ENCODE measurements at places on chromosomes 11 and 22.

DNA sequence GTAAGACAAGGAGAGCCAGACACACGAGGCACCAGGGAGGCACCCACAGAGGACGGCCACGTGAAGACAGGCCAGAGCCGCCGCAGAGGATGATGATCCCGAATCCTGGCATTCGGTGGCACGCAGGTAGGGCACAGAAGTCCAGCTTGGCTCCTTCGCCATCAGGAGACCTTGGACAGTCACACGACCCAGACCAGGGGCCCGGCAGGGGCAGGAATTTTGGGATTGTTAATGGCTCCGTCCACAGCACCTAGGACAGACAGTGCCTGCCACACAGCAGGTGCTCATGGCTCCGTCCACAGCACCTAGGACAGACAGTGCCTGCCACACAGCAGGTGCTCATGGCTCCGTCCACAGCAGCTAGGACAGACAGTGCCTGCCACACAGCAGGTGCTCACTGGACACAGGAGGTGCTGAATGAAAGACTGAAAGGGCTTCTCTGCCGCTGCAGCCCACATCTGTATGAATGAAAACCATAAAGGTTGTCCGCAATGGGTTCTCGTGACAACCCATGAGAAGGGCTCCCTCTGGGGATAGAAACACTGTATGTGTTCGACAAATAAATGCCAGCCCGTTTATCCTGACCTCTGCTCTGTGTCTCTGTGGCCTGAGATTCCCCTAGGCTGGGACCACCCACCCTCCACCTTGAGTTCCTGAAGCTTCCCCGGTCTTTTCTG lies 341.6 kb downstream of the CTTN start:
- no peak for DNase-seq

- no peak for DNase-seq
Observed at GRCh38 chr11:43922295-43922648, 20.2 kb upstream of the C11orf96 start.

GRCh38 chr11:21007297-21007696 lies 337.9 kb downstream of the NELL1 start:
- no peak for DNase-seq

DNA sequence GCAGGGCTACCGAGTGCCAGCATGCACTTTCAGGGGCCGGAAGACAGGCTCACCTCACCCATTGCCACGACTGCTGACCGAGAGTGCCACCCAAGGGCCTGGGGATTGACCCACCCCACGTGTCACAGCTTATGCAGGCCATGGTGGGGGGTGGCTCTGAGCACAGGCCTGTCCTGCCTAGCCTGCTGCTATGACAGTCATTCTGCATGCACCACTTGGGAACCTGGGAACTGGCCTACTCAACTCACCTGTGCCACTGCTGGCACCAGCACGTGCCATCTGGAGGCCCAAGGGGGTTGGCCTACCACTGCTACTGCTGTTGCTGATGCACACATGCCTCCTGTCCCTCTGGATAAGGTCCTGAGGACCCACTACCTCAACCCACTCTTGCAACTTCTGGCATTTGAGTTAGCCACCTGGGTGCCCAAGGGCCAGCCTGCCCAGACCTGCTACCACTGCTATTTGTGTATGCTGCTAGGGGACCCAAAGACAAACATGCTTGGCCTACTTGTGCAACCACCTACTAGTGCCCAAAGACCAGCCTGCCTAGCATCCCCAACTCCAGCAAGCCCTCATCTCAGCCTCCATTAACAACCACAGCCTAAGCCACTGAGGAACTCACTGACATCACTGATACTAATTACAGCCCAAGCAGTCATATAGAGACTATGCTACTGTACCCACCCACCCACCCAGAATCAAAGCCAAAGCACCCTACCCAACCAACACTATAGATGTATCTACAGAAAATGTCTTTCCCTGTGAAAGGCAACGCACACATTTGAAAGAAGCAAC lies 59.0 kb upstream of the NARS2 start:
- DNase-seq, result no peak

DNA sequence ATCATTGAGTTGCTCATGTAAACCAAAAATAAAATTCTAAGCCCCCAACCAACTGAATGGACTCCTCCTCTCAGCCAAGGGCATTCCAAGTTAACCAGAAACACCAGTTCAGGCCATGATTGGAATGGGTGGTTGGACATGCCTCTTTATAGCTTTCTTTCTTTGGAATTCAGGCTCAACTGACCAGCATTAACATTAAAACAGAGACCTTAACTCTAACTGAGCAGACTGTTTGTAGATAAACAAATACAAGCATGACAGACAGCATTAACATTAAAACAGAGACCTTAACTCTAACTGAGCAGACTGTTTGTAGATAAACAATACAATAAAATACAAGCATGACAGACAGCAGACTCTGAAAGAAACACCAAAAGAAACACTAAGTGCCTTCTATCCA lies 278.2 kb downstream of the DLG2 start:
- DNase-seq, result no peak

GRCh38 chr11:67284811-67285540 lies 4.1 kb upstream of the ANKRD13D start:
- no peak for DNase-seq

GRCh38 chr11:134145715-134146114 lies 76.8 kb downstream of the JAM3 start:
- no peak for DNase-seq

- no peak for DNase-seq
Observed at GRCh38 chr11:72405009-72405408, 29.3 kb downstream of the CLPB start.

DNA sequence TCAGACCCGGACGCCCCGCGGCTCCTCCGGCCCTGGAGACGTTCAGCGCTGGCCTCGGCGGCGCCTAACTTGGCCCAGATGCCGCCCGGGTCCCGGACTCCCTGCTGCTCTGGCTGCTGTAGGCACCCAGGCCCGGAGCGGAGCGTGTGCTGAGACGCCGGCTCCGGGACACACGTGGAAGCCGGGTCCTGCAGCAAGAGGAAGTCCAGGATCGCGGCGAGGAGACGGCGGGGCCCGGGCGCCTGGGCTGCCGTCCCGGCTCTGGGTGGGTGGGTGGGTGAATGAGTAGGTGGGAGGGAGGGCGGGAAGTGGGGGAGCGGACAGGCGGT lies 223 bp downstream of the WT1 start:
- DNase-seq, result no peak

- no peak for DNase-seq
Observed at GRCh38 chr11:121932646-121933185, 183.3 kb downstream of the BLID start.

GRCh38 chr22:33848251-33848650 lies 72.0 kb downstream of the LARGE1 start:
- DNase-seq, result no peak

DNA sequence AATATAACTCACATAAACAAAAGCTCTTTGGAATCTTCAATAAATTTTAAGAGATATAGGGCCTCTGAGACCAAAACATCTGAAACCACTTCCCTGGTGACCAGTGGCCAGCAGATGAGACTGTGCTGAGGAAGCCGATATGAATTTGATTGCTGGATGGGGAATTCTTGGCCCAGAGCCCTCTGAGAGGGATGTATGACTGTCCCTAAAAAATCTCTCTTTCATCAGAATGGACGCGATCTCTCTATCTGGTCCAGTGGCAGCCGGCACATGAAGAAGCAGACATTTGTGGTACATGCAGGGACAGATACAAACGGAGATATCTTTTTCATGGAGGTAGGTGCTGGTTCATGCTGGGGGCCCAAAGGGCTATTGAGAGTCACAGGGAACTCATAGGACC lies 37.5 kb downstream of the MYBPC3 start:
- no peak for DNase-seq

DNA sequence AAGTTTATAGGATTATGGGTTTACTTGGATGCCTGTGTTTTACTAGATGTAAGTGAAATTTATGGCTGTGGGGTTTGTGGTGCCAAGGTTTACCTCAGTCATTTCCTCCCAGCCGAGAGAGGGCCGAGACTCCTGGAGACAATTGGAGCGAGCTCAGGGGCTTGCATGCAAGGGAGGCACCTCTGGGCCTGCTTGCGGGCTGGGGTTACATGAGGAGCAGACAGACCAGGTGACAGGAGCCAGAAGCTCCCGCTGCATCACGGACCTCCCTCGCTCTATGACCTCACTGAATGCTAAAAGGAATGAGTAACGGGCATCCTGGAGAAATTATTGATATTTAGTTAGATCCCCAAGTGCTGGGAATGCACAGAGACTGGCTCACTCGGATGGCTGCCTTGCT lies 275.2 kb upstream of the KIRREL3 start:
- no peak for DNase-seq

GRCh38 chr11:95108159-95108611 lies 18.5 kb downstream of the ENDOD1 start:
- peak; percentile 54 for DNase-seq

GRCh38 chr11:3341298-3341697 lies 37.6 kb downstream of the ZNF195 start:
- no peak for DNase-seq

DNA sequence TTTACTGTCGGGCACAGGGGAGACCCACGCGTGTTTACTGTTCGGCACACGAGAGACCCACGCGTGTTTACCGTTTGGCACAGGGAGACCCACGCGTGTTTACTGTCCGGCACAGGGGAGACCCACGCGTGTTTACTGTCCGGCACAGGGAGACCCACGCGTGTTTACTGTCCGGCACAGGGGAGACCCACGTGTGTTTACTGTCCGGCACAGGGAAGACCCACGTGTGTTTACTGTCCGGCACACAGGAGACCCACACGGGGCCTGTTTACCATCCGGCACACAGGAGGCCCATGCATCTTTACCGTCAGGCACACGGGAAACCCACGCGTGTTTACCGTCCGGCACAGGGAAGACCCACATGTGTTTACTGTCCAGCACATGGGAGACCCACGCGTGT lies 525.1 kb downstream of the BRD1 start:
- no peak for DNase-seq

- DNase-seq, result no peak
Observed at GRCh38 chr11:106092446-106092845, 15.0 kb downstream of the AASDHPPT start.

DNA sequence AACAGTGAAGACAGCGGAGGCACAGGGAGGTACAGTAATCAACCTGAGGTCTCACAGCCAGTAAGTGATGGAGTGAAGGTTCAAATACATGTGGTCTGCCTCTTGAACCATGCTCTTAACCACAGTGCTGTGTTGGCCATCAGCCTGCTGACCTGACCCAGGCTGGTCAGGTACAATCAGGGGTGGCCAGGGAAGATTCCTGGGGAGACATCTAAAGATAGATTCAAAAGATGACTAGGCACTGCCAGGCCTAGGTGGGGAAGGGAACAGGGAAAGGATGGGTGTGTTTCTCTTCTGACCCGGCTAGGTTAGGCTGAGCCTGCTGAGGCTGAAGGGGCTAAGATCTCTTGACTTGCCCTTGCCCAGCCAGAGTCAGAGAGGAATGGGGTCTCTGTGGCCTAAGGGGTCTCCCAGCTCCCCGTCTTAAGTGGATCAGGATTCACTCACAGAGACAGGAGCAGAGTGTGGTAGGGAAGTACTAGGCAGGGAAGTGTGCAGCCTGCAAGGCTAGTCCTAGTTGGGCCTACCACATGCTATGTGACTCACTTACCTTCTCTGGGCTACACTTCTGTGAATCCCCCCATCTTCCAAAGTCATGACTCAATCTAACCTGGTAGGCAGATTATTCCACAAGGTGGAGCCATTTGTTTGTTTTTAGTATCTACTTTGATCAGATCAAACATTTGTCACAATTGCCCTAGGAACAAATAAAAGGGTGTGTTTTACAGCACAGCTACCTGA lies 10.4 kb upstream of the SREBF2 start:
- peak; percentile 50 for DNase-seq

DNA sequence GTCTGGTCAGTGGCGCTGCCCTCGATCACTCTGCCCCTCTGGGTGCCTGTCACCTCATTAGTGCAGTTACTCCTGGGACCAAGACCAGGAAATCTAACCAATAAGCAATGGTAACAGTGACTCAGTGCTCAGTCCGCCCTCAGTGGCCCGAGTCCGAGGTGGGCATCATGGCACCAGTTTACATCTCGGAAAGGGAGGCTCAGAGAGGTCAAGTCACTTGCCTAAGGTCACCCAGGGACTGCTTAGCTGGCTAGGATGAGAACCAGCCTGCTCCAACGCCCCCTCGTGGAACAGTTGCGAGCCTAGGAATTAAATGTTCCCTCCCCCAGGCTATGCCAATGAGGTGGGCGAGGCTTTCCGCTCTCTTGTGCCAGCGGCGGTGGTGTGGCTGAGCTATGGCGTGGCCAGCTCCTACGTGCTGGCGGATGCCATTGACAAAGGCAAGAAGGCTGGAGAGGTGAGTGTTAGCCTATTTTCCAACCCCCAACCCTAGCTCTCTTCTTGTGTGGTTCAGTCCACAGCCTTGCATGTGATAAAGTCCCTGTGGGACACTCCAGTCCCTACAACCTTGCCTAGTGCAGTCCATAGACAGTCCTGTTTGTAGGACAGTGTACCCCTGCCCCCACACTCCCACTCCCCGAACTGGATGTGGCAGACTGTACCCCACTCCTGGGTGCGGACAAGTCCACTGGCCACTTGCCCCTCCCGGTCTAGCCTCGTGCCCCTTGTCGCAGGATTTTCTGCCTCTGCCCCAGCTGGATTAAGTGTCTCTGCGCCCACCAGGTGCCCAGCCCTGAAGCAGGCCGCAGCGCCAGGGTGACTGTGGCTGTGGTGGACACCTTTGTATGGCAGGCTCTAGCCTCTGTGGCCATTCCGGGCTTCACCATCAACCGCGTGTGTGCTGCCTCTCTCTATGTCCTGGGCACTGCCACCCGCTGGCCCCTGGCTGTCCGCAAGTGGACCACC lies 1.1 kb downstream of the MTFP1 start:
- no peak for DNase-seq

- no peak for DNase-seq
Observed at GRCh38 chr22:37431366-37431765, 4.1 kb upstream of the ELFN2 start.

GRCh38 chr11:117849781-117850414 lies 25.4 kb upstream of the FXYD2 start:
- no peak for DNase-seq

DNA sequence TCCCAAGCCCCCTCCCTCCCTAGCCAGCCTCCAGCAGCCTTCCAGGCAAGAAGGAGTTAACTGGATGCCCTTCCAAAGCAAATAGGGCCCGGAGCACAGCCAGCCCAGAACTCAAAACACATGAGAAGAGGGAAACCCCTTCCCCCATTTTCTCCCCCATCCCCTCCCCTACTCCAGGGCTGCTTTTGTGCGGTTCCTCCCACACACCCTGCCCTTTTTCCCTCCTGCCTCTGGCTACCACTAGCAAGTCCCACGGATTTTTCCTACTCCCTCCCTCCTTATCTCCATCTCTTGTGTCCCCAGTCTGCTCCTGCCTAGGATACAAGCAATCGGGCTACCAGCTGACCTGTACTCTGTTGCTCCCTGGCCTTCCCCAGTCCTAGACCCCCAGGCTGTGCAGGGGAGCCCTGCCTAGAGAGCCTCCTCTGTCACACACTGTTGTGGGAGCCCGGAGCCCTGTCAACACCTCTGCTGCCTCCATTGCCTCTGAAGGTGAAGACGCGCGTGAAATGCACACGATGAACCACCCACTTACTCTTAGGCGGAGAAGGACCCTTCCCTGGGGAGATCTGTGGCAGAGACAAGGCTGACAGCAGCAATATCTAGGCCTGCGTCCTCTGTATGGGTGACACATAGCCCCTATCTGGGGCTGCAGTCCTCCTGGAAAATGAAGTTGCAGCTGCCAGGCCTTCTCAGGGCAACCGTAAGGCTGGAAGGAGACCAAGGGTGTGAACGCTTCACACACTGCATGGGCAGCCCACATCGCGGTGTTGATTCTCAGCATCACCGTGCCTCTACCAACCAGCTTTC lies 282.8 kb downstream of the MN1 start:
- no peak for DNase-seq

Measured in LNCaP clone FGC (cell line).